Kidney capillary endothelial cell (primary cell): ENCODE measurements at places on chromosomes 7 and 10.

GRCh38 chr10:127354255-127354654 lies 157.9 kb upstream of the INSYN2A start:
- no peak for DNase-seq

- DNase-seq, result no peak
Measured at GRCh38 chr10:70604106-70604505, 1.6 kb upstream of the PRF1 start.

- DNase-seq, result no peak
Measured at GRCh38 chr10:26879744-26880143, 19.0 kb upstream of the ABI1 start.

DNA sequence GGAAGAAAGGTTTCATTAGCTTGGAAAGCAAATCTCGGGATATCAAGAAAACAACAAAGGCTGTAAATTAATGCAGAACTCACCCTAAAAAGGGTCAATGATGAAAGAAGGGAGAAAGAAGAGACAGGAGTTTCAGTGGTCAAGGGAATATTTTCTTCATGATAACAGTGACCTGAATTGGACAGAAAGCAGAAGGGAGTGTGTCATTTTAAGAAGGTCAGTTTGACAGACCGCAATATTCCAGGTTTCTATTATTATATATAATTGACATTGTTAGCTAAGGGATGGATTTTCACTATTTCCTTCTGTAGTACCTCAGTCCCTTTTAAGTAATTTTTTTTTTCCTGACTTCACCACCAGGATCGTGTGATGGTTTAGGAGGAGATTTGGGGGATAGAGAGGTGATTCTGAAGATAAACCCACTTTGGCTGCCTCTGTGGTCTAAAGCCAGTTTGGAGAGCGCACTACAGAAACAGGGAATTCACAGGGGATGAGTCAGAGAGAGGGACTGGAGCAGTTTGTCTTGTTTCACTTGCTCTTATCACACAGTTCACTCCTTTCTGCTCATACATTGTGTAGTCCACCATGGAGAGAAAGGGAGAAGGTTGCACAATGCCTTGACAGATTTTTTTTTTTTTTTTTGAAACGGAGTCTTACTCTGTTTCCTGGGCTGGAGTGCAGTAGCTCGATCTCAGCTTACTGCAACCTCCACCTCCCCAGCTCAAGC lies 417.9 kb downstream of the AUTS2 start:
- no peak for DNase-seq

DNA sequence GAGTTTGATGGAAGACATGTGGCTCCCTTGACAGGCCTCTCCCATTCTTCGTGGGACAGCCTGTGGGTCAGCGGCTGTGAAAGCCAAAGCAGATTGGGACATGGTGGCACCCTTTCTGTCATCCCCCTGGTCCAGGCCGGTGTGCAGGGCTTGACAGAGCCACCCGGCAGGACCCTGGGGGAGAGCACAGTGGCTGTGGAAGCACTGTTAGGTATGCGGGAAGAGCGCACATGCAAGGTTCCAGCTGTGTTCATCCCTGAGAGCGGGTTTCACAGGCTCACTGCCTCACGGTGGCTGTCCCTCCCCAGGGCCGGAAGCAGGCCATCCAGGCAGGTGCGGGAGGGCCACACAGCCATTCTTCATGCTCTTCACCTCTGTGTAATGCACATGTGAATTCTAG lies 29.8 kb downstream of the SHH start:
- no peak for DNase-seq
